ENCODE measurements at places on chromosomes 1 and 21.

DNA sequence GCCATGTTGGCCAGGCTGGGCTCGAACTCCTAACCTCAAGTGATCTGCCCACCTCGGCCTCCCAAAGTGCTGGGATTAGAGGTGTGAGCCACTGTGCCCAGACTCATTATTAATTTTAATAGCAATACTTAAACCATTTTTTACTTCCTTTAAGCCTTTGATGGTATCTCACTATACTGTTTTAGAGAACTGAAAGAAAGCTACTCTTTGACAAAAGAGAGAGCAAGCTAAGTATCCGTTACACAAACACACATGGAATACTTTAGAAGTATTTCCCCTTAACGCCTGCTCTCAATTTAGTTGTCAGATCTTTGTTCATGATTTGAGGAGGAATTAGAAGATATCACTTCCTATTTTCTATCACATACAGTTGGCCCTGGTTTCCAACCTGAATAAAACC lies 189.4 kb downstream of the COP1 start:
- DNase-seq = no peak

DNA sequence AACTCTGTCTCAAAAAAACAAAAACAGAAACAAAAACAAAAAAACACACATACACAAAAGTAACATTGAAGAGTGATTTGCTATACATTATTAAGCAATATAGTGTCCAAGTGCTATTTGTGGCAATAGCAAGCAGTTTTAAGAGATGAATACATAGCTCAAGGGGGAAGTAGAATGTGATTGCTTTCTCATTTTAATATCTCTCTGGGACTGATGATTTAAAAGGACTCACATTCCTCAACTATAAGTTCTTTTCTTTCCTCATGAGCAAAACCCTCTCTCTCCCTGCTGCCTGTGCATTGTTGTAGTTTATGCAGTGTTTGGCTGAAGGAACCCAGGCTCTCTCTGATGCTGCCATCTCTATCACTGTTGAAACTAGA lies 47.0 kb upstream of the CSF1 start:
- DNase-seq = peak; percentile 70

DNA sequence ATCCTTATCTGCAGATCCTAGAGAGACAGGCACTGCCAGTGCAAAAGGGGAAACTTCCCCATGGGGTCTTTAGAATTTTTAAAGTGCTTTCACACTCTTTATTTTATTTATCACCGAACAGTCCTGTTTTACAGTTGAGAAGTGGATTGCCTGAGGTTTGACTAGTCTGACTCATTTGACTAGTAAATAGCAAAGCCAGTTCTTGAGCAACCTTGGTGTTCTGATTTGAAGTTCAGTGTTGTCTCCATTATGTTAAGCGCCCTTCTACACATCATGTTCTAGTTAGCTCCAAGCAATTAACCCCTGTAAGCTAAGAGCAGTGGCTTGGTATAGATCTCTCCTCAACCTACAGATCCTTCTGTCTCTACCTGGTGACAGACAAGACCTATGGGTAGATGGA lies 262.9 kb downstream of the CACNA1E start:
- DNase-seq = no peak

DNA sequence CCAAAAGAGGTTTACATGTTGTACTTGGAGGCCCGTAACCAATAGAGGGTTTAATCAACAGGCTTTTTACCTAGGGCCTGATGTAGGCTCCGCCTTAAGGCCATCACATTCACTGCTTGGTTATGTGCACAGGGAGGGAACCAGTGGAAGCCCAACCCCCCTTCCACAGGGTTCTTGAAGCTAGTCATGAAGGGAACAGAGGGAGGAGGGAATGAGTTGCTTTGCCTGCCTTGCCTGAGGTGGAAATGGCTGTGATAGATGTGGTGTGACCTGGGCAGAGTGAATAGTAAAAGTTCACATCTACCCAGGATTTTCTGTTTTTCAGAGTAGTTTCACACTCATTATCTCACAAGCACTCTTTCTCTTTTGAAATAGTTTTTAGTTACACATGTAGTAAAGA lies 215.1 kb downstream of the ST6GALNAC3 start:
- DNase-seq = no peak

GRCh38 chr1:82441402-82441801 lies 640.7 kb downstream of the ADGRL2 start:
- no peak for DNase-seq

- no peak for DNase-seq
Observed at GRCh38 chr1:217189362-217189761, 441.5 kb downstream of the GPATCH2 start.

- DNase-seq = peak; percentile 80
Observed at GRCh38 chr1:235093013-235093695, 35.5 kb downstream of the TOMM20 start.

GRCh38 chr1:71640116-71640515 lies 559.3 kb upstream of the ZRANB2 start:
- no peak for DNase-seq

- DNase-seq = peak; percentile 47
Observed at GRCh38 chr1:25821630-25822091, 1.9 kb downstream of the MTFR1L start.

DNA sequence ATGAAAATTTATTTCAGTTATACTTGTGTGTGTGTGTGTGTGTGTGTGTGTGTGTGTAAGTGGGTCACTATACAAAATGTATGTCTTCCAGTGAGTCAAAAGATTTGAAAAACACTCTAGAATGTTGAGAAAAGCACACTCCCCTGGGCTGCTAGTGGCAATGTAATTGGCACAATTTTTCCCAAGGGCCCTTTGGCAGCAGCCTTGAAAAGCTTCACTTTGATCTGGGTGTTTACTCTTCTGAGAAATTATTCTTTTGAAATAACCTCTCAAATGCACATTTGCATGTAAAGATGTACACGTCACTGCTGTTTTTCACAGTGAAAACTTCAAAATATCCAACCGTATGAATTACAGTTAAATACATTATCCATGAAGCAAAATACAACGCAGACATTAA lies 22.1 kb upstream of the SLC44A3 start:
- no peak for DNase-seq

- DNase-seq = no peak
Observed at GRCh38 chr1:59169703-59170102, 127.2 kb upstream of the FGGY start.

DNA sequence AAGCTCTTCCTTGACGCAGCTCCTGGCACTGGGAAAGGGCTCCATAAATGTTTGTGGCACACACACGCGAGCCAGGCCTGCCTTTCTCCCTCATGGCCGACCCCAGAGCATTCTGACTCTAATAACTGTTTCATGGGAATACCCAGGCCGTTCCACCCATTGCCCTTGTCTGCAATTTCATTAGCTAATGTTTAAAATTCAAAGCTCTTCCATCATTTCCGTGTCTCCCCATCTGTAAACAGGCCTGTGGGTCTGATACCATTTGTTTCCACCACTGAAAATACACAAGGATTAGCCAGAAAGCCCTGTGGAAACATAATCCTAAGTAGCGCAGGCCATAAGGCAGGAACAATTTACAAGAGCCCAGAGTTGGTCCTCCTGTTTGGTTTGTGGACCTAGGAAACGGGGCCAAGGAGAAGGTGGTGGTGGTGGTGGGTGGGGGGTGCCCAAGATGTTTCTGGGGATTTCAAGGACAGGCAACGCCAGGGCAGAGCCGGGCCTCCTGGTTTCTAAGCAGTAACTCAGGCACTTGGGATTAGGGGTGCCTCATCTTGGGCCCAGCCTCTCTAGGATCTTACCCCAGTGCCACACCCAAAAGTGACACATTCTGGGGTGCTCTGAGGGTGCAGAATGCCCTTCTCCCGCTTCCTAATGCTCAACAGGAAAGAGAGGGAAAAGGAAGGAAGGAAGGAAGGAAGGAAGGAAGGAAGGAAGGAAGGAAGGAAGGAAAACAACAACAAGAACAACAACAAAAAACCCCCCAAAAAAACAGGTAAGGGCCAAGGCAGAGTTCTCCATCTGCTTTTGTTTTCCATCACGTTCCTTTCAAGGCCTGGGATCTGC lies 79.4 kb downstream of the SSBP3 start:
- DNase-seq = no peak

DNA sequence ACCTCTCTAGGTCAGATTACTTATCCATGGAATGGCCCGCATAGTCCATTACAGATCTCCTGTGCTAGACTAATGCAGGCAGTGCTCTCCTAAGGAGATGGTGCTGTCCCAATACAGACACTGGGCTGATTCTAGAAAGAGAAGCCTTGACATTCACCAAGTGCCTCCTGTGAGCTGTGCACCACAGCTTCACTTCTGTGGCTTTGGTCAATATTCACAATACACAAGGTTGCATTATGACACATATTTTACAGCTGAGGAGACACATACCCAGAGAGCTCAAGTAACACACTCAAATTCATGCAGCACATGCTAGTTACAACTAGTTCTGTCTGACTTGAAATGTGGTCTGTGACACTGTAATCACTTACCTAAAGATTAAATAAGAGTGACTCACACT lies 59.4 kb upstream of the LRRC8B start:
- DNase-seq = no peak

DNA sequence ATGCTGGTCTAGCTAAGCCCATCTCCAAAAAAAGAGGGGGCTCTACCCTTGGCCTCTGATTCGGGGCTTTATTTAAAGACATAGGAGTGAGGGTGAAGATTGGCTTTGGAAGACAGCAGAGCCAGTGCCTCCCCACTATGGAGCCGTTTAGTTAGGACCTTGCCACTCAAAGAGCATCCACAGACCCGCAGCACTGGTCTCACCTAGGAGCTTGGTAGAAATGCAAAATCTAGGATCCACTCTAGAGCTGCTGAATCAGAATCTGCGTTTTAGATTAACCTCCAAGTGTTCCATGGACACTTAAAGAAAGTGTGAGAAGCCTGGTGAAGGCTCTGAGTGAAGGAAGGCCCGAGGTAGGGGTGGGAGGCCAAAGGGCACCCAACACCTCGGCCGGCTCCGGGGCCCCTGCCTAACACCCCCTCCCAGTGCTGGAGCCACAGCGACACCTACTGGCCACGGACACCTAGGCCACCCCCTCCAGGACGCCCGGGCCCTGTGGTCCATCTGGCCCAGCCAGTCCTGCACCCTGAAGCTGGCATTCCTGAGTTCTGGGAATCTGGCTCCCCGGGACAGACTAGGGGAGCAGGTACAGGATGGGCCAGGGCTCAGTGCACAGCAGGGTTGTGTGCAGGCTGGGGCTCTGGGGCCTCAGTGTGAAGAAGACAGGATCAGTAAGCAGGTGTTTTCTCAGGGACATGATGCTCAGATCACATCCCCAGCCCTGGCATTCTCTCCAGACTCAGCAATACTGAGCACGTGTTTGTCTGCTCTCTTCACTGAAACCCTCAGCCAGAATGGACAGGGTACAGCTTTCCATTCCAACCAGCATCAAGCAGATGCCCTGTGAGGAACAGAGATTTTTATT lies 79.2 kb downstream of the TMEM53 start:
- peak; percentile 36 for DNase-seq

DNA sequence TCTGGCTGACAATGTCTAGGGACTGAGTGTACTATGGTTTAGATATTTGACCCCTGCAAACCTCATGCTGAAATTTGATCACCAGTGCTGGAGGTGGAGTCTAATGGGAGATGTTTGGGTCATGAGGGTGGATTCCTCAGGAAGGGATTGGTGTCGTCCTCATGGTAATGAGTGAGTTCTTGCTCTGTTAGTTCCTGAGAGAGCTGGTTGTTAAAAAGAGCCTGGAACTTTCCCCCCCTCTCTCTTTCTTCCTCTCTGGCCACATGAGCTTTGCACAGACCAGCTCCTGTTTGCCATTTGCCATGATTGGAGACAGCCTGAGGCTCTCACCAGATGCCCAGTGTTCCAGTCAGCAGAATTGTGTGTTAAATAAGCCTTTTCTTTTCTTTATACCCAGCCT lies 36.6 kb upstream of the CNIH3 start:
- no peak for DNase-seq

DNA sequence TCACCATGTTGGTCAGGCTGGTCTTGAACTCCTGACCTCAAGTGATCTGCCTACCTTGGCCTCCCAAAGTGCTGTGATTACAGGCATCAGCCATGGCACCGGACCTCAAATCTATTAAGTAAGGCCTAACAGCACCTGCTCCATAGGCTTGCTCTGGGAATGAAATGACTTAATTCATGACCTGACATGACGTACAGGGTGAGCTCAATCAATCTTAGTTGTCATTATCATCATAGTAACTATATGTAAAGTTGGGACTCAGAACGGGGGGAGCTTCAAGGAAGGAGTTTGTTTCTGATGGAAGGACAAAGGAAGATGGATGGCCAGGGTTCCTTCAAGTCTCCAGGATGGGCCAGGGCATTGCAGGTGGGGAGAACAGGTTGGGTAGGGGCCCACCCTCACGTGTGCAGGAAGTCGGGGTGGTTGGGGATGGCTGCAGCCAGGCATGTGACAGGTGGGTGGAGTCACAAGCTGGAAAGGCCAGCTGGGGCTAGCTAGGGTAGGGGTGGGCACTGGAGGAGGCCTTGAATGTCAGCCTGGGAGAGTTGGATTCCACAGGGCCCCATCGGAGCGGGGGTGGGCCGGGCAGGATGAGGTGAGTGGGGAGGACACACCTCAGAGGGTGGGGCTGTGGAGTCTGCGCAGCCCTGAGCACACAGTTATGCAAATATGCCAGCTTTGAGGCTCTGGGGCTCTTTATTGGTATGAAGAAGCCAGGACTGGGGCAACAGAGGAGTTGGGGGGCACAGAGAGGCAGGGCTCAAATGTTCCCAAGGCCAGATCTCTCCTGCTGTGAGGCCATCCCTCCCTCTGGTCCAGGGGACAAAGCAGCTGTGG lies 9.6 kb downstream of the TRIM62 start:
- DNase-seq = no peak

- DNase-seq = peak; percentile 55
Observed at GRCh38 chr1:178639326-178639725, 85.7 kb upstream of the RALGPS2 start.

DNA sequence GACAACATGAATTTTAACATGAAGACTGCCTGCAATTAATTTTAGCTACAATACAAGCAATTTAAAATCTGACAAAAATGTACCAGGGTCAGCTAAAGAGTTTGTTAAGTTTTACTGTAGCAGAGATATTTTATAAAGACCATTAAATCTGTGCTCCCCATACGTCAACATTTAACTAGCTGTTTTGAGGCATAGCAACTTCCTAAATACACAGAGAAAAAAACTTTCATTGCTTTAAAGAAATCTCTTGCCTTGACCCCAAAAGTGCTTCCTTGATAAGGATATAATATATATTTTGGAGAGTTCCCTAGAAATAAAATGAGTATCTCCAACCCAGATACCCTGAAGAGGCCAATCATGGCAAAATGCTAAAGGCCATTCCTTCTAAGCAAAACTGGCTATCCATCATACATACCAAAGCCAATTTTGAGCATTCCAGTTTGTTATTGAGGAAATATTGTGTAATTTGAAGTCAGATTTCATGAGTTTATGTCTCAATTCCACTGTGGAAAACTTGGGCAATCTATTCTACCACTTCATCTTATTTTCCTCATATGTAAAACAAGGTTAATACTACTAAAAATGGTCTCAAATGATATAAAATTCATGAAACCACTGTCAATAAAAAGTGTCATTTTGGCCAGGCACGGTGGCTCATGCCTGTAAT lies 19.1 kb downstream of the ASPM start:
- DNase-seq = peak; percentile 87

DNA sequence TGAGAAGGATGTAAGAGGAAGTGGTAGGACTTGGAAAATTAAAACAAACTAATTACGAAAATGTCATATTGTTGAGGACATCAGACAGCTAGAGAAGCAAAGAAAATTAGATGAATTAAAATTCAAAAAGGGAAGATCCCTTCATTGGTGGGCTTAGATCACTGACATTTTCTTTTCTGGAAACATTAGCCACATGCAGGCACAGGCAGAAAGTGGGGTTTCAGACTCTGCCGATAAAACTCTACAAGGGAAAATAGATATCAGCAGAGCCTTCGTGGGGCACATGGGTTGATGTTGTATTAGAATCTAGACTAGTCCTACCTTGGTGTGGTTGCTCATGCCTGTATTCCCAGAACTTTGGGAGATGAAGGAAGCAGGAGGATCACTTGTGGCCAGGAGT lies 12.4 kb upstream of the RGS1 start:
- no peak for DNase-seq
